CD4-positive, alpha-beta T cell (primary cell): ENCODE measurements at places on chromosomes 1 and 21. TPM values are rescaled to one million over a fixed set of nuclear protein-coding genes. Genes with fewer than 3 reads are reported as not detected.

DNA sequence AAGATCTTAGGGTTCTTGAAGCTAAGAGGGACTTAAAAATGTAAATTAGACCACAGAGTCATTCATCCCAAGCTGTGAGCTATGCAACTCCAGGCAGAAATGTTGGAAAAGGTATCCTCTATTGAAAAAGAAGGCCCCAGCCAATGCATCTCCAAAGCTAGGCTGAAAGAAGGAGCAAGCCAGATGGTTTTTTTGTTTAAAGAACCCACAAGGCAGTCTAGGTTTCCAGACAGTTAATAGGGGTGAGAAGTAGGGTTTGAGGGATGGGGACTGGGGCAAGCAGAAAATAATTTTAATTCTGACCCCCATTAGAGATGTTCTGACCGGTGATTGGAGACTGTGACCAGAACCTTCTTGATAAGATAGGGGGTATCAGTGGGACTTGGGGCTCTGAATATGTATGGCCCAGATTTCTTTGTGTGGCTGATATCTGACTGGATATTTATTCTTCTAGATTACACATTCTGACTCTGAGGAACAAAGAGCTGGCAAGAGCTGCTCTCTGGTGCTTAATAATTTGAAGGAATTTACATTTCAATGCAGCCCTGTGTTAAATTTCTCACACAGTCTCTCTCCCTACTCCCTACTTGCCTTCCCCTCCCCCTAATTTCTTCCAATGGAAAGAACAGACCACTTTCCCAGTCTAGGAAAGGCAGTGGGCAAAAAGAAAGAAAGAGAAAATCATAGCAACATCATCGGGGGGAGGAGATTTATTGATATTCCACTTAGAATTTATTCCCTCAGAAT is 104.9 kb downstream of the NUF2 start:
- DNase-seq = no peak

DNA sequence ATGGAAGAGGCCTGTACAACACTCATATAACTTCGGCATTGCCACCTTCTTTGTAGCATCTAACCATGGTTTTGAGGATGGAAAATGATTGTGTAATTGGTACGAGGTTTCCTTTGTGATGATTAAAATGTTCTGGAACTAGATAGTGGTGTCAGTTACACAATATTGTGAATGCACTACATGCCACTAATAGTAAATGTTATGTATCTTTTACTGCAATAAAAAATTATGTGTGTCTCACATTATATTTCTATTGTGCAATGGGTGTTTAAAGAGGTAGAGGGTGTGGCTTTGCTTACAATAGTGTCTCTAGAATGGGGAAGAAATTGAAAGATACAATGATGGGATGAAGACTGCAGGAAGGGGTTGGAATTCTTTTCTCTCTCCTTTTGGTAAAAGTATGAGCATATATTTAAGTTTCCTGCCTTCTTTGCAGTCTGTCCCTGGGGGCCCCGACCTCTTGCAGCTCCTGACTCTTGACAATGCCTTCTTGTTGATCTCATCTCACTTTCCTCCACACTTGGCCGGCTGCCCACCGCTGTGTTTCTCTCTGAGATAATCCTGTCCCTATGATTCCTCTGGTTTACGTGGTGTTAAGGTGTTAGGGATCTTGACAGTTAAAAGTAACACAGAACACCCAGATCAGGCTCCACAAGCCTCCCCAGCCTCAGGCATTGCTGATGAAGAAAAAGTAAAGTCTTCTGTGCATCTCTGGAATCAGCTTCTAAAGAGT is 39.3 kb downstream of the MTARC1 start:
- DNase-seq = no peak

DNA sequence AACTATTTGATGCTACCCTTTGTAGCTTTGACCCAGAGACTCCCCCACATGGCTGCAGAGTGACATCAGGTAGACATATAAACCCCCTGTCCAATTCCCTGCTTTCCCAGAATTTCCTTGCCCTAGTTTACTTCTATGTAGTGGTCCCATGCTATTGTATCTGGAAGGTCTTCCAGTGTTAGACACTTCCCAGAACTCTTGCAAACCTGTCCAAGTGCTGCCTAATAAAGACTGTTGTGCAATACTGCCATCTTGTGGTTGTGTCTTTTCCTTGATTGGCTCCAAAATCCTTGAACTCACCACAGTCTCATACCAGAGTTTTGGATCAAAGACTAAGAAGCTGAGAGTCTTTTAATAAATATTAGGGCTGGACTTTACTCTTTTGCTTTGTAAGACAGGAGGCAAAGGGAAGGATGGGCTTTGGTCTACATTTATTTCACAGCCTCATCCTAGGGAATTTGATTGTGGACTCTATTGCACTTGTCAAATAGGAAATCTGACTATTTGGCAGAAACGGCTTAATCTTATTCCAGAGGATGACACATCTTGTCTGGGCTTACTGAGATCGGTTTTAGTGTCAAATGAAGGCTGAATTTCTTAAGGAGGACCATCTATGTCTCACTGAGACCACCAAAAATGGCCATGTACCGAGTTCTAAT is 169.9 kb downstream of the LRRC7 start:
- peak; percentile 28 for DNase-seq

- no peak for DNase-seq
Measured at GRCh38 chr21:25385911-25386474, 221.3 kb downstream of the MRPL39 start.

- DNase-seq = no peak
Measured at GRCh38 chr1:201261771-201262547, 21.3 kb upstream of the PKP1 start.

GRCh38 chr1:64328193-64328592 is 124.8 kb downstream of the UBE2U start:
- no peak for DNase-seq

DNA sequence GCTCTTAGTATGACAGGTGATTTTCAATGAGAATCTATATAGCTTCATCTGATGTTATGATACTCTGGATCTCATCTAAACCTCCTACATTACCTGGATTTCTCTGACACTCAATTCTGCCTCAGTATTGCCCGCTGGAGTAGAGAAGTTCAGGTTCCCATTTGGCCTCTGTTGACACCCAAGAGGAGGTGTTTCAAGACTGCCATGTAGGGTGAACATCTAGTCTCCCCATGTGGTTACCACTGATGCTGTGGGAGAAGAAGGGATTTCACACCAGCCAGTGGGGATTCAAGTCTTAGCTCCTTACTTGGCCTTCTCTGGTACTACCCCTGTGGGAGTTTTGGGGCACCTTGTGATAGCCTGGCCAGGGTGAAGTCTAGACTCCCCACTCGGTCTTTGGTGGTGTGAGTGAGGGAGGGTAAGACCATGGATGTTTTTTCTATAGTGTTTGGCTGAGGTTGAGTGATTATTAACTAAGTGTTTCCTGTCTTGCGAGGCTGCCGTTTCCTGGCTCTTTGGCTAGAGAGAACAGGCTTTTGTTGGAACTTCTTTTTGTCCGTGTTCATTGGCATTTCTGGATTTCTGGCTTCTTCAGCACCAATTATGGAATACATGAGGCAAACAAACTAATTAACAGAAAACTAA is 90.7 kb downstream of the RHOU start:
- DNase-seq = no peak

GRCh38 chr21:18373606-18374005 is 30.0 kb downstream of the TMPRSS15 start:
- DNase-seq = no peak

GRCh38 chr1:208068908-208069307 is 158.0 kb upstream of the CD34 start:
- DNase-seq = no peak

DNA sequence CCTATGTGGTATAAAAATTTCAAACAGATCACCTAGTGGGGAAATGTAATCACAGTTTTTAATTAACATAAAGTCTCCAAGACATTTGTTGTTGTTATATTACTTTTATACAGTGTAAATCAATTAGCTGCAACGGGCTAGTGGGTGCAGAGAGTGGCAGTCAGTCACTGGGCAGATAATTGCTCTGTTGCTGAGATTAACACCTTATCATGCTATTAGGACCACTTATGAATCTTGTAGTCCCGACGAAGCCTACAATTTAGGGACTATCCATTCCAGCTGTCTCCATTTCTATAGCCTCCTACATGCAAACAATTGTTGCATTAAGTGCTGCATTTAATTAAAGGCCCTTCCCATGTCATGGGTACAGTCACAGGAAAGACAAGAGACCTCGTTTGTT is 158.9 kb upstream of the PROX1 start:
- no peak for DNase-seq

DNA sequence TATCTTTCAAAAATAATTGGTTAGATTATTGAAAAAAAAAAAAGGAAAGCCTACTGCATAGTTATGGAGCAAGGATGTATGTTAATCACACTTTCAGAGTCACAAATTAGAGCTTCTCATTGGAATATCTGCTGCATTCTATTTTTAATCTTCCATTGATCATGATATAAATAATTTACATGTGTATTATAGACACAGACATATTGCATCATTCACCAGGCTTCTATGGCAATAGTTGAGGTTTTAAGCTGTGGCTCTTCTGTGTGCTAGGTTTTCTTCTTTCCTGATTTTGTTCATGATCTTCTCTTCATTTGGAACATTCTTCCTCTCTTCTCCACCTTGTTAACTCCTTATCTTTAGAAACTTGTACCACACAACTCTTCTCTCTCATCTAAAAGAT is 123.2 kb upstream of the HMCN1 start:
- no peak for DNase-seq

GRCh38 chr1:7680955-7681268 is 90.2 kb upstream of the VAMP3 start:
- no peak for DNase-seq

DNA sequence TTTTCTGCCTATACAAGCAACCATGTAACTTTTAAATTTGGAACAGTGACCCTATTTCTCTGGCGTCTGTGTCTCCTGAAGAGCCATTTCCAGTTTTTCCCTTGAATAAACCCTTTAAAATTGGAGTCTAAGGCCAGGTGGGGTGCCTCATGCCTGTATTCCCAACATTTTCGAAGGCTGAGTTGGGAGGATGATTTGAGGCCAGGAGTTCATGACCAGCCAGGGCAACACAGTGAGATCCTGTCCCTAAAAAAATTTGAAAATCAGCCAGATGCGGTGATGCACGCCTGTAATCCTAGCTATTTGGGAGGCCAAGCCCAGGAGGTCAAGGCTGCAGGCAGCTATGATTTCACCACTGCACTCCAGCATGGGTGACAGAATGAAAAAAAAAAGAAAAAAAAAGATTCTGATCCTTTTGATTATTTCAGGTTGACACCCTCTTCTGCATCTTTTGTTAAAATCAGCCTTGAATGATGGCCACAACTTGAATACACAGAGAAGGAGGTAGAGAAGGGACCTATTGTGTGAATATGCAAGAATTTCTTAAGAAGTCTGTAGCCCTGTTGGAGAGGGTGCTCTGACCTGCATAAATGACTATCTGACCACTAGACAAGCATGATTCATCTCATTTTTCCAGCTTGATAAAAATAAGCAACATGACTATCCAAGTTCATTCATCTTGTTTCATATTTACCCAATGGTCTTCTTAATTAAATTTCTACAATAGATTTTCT is 40.2 kb upstream of the PARP1 start:
- DNase-seq = no peak

DNA sequence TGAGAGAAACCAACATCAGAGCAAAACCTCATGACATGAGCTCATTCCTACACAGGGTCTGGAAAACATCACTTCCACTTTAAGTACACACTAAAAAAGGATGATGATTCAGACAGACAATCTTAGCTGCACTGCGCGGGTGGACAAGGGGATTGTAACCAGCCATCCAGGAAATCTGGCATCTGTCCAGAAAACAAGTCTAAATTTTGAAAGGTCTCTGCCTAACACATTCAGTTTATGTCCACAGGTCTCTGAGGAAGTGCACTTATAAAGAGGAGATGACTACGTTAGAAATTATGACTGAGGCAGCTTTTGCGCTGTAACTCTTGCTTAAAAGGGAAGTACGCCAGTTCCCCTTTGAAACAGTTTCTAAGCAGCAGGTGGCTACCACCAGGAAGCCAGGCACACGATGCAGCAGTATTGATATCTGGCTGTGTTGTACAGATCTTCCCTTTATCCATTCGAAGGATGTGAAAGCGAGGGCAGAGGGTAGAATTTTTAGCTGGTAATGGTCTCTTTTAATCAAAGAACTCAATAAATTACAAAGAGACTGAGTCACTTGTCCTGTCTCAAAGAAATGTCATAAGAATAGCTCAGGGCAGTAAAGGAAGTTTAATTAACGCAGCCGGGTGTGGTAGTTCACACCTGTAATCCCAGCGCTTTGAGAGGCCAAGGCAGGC is 128.0 kb downstream of the SETD4 start:
- DNase-seq = no peak

DNA sequence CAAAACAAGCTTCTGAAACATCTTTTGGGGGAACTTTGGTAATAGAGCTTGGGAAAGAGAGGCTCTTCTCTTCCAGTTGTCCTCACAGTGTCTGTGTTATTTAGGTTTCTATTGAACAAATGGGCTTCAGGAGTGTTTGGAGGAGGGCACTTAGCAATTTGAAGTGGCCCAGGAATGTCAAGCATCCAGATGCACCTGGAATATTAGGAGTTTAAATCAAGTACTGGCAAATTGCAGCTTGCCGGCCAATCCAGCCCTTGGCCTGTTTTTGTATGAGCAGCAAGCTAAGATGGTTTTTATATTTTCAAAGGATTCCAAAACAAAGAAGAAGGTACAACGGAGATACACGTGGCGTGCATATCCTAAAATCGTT is 94.7 kb downstream of the CCDC185 start:
- DNase-seq = no peak

- DNase-seq = no peak
Measured at GRCh38 chr1:241063276-241063675, 293.7 kb downstream of the RGS7 start.

GRCh38 chr21:28516991-28517592 is 475.6 kb downstream of the LTN1 start:
- DNase-seq = peak; percentile 51

DNA sequence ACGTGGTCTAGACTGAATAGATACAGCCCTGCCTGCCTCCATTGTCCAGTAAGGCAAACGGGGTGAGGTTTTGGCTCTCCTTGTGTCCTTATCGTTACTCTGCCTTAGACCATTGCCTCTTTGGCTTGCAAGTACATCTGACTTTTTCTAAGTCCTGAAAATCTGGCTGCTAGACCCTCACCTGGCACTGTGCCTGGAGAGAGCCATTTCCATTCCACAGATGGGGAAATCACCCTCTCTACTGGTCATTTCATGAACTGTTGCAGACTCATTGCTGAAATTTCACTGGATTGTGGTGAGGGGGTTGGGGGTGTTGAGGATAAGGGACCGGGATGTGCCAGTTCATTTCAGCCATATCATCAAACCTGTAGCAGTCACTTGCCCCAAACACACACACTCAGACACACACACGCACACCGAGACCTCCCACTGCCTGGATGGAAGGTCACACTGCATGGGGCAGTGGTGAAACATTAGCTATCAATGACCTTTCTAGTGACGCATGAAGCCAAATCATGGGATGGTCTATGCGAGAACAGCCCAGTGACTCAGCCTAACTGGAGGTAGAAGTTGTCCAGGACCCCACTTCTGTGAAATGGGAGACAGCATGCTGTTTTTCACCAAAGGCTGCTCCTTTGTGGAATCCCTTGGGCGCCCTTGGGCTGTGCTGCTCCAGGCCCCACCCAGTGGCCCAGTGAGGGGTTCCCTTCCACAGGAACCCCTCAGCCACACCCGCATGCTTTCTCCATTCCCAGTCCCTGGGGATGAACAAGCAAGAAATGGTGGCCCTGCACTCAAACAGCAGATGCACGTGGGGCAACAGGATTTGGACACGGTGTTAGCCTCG is 34.9 kb upstream of the VASH2 start:
- DNase-seq = no peak

The TLCD4 gene
- total RNA-seq = not detected

The NBPF19 gene
- total RNA-seq = 49.8 TPM

The FHAD1 gene
- not detected for total RNA-seq

The LRRC3 gene
- total RNA-seq = 0.61 TPM

The UBE2U gene
- total RNA-seq = not detected

The TRNP1 gene
- total RNA-seq = 0.19 TPM

The OVAAL gene
- total RNA-seq = not detected

The DDAH1 gene
- total RNA-seq = not detected
